ENCODE measurements at places on chromosomes 12 and 14.

DNA sequence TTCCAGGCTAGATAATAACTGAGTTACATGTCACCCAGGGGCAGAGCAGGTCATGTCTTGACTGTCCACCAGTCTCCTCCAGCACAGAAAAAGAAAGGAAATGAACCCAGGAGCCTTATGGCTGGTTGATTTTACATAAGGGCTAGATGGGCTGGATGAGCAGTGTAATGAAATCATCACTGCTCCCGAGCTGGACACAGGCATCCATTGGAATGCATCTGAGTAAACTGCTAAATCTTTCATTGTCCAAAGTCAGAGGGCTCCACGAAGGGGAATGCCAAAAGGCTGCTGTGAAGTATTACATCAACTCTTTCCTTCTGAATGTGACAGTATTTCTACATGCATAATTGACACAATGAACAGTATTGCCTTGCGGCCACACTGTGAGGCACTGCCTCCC lies 30.1 kb upstream of the TSPAN11 start:
- DNase-seq = no peak

GRCh38 chr12:100234591-100235304 lies 32.1 kb downstream of the DEPDC4 start:
- peak; percentile 12 for DNase-seq

DNA sequence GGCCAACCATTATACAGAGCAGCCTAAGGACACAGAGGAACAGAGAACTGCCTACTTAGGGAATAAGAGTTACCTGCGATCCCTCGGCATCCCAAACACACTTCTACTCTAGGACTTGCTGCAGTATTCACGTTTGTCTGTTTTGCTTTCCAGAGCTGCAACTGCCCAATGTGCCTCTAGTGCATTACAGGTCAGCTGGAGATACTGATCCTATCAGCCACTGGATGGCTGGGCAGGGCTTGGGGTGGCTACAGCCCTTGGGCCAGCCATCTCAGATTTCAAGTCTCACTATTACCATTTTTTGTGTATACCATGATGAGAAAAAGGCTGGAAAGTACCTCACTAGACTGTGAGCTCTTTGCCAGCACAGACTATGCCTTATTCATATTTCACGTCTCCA lies 4.6 kb downstream of the ARF3 start:
- no peak for DNase-seq

- no peak for DNase-seq
Observed at GRCh38 chr14:81509838-81510452, 23.7 kb downstream of the SEL1L start.

DNA sequence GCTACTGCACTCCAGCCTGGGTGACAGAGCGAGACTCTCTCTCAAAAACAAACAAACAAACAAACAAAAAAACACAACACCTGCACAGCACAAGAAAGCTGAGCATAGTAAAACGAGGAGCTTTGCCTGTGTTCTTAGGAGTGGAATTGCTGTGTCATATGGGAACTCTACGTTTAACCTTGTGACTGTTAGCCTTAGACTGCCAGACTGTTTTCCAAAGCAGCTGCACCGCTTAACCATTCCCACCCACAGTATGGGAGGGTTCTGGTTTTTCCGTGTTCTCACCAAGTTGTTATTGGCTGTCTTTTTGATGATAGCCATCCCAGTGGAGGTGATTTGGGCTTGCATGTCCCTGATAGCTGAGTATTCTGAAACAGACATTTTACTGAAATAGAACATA lies 9.2 kb downstream of the WNT5B start:
- DNase-seq = no peak

DNA sequence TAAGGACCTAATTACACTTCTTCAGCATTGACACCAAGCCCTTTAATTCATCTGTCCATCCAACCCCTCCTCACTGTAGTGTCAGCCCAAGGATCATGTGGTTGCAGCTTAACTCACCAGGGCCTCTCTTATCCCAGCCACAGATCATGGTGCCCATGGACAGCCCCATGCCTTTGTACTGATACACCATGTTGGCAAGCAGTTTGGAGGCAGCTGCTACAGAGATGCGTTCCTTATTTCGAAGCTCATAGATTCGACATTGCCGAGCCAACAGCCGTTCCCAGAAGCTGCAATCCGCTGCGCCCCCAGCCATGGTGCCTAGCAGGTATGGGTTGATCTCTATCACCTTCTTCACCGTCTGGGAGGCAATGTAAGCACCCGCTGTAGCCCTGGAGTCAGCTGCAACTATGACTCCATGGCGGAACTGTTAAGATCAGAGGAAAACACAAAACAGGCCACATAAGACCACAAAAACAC lies 1.4 kb downstream of the PSMB5 start:
- peak; percentile 9 for DNase-seq

DNA sequence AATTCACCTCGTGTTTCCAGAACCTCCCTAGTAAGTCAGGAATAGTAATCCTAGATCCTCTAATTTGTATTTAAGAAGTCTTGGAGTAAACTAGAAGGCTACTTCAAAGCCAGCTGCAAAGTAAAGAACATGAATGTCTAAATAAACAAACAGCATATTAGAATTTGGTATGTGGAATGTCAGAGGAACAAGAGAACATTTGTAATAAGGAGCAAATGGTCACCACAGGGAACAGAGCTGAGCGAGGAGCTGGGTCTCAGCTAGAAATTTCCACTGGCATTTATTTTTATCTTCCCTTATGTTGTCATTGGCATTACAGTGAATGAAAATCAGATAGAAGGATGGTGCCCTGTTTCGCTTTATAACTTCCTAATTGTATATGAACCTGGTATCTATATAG lies 50.2 kb downstream of the FRMD6 start:
- no peak for DNase-seq

- no peak for DNase-seq
Observed at GRCh38 chr14:69887740-69888657, 8.8 kb downstream of the SMOC1 start.

GRCh38 chr12:114403011-114403689 lies 2.8 kb downstream of the TBX5 start:
- no peak for DNase-seq
